Smooth muscle cell of the pulmonary artery (primary cell): ENCODE measurements at places on chromosomes 5 and 9. TPM values are rescaled to one million over a fixed set of nuclear protein-coding genes. Genes with fewer than 3 reads are reported as not detected.

The TMOD1 gene
- total RNA-seq: 0.69 and 1.1 TPM in 2 replicates

The PCDHGB3 gene
- total RNA-seq: 7.8 and 8.1 TPM in 2 replicates

The CFAP90 gene
- not detected in 2 replicates for total RNA-seq

The PSMD5 gene
- total RNA-seq: 27.3 and 35.1 TPM in 2 replicates
